ENCODE measurements at places on chromosomes 1 and 21.

- DNase-seq = no peak
These were observed 37.8 kb upstream of the CD34 start for GRCh38 chr1:207948536-207949250.

DNA sequence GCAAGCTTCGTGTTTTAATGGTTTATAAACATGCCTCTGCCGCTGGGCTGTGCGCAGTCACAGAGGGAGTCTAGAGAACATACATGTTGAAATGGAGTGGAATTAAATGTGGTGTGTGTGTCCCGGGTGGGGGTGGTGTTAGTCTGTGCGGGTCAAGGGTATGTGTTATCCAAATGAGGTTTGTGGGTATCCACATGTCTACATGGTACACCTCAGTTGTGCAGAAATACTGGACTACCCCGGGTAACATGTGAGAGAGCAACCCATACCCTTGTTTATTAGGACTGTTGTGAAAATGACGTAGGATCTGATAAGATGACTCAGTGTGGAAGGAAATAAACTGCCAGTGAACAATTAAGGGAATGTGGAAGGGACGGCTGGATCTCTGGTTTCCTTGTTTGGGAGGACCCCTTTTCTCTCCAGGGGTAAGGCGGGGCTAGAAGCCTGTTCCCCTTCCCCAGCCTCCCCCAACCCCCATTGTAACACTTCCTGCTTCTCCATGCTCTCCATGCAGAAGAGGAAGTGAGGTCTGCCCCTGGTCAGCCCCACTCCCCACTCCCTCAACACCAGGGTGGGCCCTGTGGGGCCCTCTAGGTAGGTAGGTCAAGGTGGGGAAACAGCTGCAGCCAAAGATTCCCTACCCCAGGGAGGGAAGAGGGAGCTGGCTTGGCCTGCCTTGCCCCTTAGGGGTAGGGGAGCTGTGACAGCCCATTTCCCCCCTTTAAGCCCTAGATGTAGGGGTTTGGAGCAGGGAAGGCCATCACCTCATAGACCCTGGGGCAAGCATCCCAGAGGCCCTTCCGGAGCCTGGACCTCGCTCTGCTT is 690 bp downstream of the EPS8L3 start:
- DNase-seq = no peak

DNA sequence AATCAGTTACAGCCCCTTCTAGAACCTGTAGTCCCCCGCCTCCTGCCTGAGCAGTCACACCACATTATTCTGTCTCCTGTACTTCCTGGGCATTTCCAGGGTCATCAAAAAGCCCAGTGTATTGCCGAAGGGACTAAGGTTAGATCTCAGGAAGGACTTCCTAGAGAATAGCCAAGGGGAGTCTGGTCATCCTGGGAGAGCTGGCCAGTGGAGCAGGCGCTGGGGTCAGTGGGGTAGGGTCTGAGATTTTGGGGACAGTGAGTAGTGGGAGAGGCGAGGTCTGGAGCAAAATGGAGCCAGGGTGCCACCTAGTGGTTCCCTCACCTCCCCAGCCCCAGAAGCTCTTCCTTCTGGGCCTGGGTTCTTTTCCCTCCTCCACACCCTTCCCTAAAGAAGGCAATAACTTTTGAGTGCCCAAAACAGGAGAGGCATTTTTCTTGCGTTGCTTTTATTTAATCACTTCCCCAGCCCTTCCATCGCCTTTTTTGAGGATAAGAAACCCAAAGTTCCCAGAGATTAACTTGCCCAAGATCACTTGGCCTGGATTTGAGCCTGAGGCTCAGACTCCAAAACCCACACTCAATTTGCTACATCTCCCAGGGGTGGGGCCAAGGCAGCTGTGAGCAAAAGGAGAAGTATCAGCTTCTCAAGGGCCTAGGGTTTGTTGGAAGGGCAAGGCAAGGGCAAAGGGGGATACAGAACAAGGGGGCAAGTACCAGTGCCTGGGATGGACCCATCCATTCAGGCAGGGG is 7.3 kb upstream of the PMVK start:
- no peak for DNase-seq

DNA sequence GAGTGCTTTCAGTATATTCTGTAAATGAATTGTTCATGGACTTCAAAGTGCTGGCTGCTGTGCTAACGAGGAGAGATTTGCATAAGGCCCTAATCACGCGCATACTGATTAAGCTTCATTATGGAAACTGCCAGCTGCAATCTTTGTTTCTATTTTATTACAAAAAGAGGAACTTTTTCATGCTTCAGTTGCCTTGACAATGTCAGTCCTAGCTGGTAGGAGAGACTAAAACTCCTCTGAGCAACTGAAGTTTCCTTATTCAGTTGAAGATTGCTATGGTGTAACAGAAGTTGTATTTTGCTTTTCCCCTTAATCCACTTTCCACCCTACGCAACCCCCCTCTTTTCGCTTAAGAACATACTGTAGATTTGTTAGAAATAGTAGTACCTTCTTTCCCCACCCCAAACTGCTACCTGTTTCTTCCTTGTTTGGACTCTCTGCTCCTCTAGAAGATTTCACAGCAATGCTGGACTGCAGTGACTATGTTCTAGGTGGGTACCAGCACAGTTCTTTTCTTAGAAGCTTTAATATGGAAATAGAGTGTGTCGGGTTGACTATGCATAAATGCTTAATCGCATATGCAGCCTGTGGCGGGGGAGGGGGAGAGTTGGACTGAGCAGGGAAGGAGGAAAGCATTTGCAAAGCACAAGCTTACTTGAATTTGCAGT is 108.3 kb downstream of the POU2F1 start:
- no peak for DNase-seq

- DNase-seq = no peak
These were observed 579.2 kb downstream of the PTPRC start for GRCh38 chr1:199218065-199218464.

- DNase-seq = no peak
These were observed 24.6 kb downstream of the RPS6KA1 start for GRCh38 chr1:26553942-26554682.

- DNase-seq = no peak
These were observed 9.6 kb downstream of the LRRC53 start for GRCh38 chr1:74502858-74503257.

Measured in smooth muscle cell of the brain vasculature (primary cell).